Endothelial cell of umbilical vein (primary cell): ENCODE measurements at places on chromosomes 1 and 21. TPM values are rescaled to one million over a fixed set of nuclear protein-coding genes. Genes with fewer than 3 reads are reported as not detected.

DNA sequence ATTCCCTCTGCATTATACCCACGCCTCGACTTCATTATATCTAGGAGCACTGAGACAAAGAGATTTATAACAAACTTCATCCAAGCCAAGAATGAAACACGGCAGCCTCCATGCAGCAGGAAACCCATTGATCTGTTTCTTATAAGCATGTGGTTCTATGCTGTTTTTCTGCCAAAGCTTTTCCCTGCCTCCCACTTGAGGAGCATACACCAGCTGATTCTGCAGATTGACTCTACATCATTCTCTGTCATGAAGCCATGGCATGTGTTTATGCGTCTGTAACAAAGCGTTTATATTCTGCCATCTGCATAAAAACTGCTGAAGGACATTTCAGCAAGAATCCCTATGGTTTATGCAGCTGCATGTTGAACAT, 102.0 kb downstream of the CYYR1 start:
- H3K4me3 ChIP-seq, result no peak overlapping the region
- H3K36me3 ChIP-seq, result no peaks in the 10 kb centered on the region
- H3K27me3 ChIP-seq, result no peaks in the 10 kb centered on the region
- DNase-seq, result no peak
- H3K27ac ChIP-seq, result no peak overlapping the region

- DNase-seq, result peak; percentile 67
- H3K4me3 ChIP-seq, result peak overlapping the region; percentile 80
- H3K27me3 ChIP-seq, result peaks cover 3% of the 10 kb centered on the region
- H3K27ac ChIP-seq, result peak overlapping the region; percentile 95
Measured at GRCh38 chr21:15065392-15066122, 757 bp upstream of the NRIP1 start.

GRCh38 chr1:108678706-108679105, 13.4 kb upstream of the PRPF38B start:
- peaks cover 8% of the 10 kb centered on the region for H3K4me1 ChIP-seq
- no peak for DNase-seq
- H3K36me3 ChIP-seq, result no peaks in the 10 kb centered on the region
- H3K4me3 ChIP-seq, result no peak overlapping the region
- no peak overlapping the region for H3K27ac ChIP-seq

GRCh38 chr1:28928314-28928941, 14.1 kb downstream of the EPB41 start:
- H3K4me1 ChIP-seq, result peaks cover 28% of the 10 kb centered on the region
- H3K36me3 ChIP-seq, result no peaks in the 10 kb centered on the region
- H3K4me3 ChIP-seq, result no peak overlapping the region
- no peaks in the 10 kb centered on the region for H3K27me3 ChIP-seq
- peak; percentile 7 for DNase-seq

The C1orf141 gene
- not detected in 2 replicates for polyA plus RNA-seq

GRCh38 chr1:197868751-197869489, 33.5 kb upstream of the C1orf53 start:
- peak; percentile 56 for DNase-seq
- no peak overlapping the region for H3K27ac ChIP-seq
- no peaks in the 10 kb centered on the region for H3K36me3 ChIP-seq
- no peaks in the 10 kb centered on the region for H3K4me1 ChIP-seq

DNA sequence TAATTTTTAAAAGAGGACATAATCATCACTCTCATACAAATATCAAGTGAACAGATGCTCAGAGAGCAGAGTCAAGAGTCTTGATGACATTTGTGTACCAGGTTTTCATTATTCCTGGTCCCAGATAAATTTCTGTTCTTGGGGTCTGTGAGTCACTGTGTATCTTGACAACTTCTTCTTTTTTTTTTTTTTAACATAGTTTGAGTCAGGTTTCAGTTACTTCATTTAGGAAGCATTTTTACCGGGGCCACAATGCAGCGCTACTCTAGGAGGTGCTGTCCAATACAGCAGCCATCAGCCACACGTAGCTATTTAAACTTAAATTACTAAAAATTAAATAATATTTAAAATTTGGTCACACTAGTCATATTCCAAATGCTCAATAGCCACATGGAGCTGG, 188.1 kb upstream of the SAMSN1 start:
- no peaks in the 10 kb centered on the region for H3K36me3 ChIP-seq
- H3K4me3 ChIP-seq, result no peak overlapping the region
- DNase-seq, result no peak
- H3K27ac ChIP-seq, result no peak overlapping the region
- H3K4me1 ChIP-seq, result peaks cover 9% of the 10 kb centered on the region
